Stimulated activated CD8-positive, alpha-beta memory T cell treated with anti-CD3 and anti-CD28 coated beads, Interleukin-15, amount 100 ng/mL, for 24 hours (primary cell): ENCODE measurements at places on chromosomes 6 and 20.

DNA sequence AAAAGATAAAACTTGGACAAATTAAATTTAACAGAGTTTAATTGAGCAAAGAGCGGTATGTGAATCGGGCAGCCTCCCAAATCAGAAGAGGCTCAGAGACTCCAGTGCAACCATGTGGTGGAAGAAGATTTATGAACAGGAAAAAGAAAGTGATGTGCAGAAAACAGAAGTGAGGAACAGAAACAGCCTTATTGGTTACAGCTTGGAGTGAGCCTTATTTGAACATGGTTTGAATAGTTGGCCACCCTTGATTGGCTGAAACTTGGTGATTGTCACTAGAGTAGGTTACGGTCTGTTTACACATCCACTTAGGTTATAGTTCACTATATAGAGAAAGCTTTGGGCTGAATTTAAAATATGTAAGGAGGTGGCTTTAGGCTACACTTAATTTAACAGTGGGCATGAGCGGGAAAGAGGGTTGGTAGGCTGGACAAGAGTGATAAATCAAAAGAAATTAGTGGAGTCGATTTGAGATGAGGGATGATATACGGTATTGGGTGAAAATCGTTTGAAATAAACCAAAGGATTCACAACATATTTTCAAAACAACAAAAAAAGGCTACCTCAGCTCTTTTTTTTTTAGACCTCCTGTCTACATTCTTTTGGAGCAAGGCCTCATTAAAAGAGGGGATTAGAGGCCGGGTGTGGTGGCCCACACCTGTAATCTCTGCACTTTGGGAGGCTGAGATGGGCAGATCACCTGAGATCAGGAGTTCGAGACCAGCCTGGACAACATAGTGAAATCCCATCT lies 84.3 kb upstream of the PREP start:
- no peak for DNase-seq

- no peak for DNase-seq
Measured at GRCh38 chr6:157133856-157134255, 189.5 kb downstream of the TMEM242 start.

GRCh38 chr6:117396228-117396627 lies 29.5 kb downstream of the ROS1 start:
- no peak for DNase-seq

DNA sequence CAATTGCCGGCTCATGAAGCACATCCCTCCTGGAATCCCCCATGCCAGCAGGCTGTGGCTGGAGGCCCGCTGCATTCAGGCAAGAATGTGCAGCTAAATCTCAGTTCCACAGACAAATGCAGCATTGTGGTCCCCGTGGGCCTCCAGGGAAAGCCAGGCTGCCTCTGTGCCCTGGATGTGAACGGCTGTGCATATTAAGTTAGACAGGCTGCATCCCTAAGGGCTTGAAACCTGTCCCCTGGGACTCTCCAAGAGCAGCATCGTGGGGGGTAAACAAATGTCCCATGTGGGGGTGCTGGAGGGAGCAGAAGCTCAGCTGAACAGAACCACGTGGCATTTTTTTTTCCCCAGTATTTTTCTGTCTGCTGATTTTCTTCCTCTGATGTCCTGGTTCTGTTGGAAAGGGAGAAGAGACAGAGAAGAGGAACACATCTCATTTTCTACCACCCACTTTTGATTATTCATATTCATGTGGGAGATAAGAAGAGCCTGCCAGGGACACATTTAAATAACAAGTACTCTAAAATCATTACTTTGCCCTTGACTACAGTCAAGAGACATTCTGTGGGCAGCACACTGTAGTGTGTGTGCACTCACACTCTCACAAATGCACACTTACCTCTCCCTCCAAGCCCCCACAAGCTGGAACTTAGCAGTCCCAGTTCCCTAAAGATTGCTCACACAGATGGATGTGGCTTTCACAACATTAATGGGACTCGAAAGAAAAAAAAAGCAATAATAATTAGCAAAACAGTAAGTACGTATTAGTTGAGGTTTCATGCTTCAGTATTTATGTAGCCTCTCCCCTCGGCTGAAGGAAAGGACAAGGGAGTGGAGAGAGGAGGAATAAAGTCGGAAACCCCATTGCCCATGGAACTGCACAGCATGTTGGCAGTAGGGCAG lies 16.9 kb downstream of the GFOD1 start:
- DNase-seq, result no peak

DNA sequence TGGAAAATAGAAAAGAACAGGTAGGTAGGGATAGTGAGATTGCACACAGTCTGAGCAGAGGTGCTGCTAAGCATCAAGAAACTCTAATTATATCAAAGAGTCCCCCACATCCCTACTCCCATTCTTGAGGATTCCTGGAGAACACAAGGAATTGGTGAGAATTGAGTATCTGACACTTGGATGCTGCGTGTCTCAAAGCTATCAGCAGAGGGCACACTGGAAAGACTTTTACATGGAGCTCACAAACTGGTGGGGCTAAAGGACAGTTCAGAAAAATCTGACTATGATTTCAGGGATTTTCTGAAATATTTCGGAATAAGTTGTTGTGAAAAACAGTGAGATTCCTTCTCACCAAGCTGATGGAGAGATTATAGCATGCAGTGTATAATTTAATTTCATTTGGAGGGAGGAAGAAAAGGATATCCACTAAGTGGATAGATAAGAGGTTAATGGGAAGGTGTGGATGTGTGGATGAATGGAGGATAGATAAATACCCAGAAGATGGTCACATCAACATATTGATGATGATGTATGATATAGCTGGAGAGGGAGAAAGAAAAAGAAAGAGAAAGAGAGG lies 215.4 kb upstream of the DEFB112 start:
- no peak for DNase-seq

DNA sequence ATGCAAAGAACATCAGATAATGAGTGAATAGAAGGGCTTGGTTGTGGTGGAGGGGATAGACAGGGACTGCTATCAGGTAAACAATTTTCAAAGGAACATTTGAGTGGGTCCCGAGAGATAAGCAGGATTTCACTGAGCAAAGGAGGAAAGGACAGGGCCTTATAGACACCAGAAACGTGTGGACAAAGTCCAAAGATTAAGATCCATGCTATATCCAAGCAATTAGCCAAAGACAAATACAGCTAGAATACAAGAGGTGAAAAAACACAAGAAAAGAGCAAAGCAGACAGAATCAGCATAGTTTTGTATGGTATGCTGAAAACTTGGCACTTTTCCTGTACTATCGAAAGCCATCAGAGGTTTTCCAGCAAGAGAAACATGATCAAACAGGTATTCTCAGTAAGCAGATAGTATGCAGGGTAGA lies 59.8 kb downstream of the CDK19 start:
- no peak for DNase-seq

DNA sequence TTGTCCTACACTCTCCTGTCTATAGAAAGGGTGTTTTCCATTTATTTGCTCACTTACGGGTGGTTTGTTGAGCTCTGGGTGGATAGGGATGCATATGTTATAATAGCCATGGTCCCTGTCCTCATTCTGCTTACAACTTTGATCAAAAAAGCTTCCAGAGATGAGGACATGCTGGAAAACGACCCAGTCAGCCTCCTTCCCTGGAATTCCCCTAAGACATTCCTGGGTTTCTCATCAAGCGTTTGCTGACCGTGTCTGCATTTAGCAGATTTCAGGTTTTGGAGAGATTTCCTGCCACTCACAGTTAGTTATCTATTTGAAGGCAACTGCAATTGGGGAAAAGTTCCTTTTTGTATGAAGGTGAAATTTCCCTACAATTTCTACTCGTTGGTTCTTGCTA lies 152.8 kb upstream of the AFDN start:
- DNase-seq, result no peak

DNA sequence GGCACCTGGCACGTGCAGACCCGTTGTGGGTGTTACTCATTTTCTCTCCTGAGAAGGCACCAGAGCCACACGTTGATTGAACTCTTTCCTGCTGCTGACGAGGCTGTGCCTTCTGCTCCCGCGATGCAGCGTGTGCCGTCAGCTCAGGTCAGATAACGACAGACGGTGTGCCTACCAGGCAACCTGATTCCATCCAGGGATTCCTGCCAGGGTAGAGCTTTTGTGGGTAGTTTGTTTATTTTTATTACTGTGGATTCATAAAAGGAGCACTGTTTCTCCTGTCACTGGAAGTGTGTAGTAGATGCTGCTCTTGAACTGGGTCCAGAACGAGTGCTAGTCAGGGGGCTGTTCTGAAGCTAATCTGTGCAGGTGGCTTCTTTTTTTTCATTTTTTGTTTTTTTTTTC lies 20.7 kb downstream of the PRPF6 start:
- DNase-seq, result no peak

DNA sequence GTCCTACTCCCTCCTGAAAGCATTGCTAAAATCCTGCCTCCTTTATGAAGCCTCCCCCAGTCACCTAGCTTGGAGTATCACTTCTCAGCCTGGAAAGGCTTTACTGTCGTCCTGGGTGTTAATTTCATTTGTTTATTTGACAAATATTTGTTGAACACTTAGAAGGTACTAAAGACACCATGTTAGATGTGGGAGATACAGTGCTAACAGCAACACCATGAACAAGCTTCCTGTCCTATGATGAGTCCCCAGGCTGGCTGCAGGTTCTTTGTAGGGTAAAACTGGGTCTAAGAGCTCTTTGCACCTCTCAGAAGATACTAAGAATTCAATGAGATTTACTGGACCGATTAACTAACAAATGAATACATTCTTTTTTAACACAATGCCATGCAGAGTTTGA lies 109.2 kb upstream of the TMEM170B start:
- DNase-seq, result no peak

GRCh38 chr6:107894809-107895396 lies 63.1 kb downstream of the SEC63 start:
- DNase-seq, result no peak

DNA sequence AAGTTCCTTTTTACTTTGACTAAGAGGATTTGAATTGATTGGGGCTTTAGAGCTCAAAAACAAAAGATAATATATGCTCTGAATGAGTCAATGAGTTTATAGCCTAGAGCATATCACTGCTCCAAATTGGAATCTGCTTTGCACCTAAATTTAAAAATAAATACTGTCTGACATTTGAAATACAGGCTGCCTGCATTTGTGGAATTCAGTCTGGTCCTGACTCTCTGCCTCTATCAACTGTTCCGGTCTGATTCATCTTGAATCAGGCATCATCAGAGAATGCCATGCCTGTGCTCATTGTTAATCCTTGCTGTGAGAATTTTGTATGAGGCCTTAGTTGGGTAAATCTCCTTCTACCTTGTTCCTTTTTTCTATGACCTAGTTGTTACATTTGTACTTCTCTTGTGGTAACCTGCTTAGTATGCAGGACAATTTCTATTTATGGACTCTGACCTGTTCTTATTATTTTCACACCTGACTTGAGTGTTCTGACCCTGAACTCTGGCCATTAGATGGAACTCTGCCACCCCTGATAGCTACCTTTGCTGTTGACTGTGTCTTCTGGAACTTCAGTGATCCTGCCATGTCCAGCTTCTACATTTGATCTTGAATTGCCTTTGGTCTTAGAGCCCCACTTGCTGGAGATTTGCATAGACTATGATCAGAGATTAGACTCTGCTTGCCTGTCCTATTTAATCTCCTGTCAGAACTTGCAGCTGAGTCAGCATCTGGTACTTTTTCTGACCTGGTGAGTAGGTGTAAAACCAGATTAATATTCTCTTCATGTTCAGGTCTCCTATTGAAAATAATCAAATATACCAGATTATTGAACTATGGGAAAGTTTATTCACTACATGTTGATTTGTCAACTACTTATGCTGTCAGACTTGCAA lies 442.7 kb upstream of the HS3ST5 start:
- DNase-seq, result no peak

DNA sequence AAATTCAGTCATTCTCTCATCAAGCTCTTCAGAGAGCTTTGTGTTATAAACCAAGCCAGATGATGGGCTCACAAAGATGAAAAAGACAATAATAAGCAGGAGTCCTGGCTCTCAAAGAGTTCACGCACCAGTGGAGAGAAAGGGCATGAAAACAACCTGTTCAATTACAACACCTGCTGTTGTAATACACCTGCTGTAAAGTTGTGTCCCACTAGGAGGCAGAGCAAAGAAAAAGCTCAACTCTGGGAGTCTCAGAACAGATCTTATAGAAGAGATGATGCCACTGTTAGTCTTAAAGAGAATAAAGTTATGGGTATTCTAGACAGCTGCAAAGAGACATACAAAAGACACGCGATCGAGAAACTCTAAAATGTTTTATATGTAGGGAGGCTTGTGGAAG lies 100.6 kb downstream of the DCDC2 start:
- no peak for DNase-seq

DNA sequence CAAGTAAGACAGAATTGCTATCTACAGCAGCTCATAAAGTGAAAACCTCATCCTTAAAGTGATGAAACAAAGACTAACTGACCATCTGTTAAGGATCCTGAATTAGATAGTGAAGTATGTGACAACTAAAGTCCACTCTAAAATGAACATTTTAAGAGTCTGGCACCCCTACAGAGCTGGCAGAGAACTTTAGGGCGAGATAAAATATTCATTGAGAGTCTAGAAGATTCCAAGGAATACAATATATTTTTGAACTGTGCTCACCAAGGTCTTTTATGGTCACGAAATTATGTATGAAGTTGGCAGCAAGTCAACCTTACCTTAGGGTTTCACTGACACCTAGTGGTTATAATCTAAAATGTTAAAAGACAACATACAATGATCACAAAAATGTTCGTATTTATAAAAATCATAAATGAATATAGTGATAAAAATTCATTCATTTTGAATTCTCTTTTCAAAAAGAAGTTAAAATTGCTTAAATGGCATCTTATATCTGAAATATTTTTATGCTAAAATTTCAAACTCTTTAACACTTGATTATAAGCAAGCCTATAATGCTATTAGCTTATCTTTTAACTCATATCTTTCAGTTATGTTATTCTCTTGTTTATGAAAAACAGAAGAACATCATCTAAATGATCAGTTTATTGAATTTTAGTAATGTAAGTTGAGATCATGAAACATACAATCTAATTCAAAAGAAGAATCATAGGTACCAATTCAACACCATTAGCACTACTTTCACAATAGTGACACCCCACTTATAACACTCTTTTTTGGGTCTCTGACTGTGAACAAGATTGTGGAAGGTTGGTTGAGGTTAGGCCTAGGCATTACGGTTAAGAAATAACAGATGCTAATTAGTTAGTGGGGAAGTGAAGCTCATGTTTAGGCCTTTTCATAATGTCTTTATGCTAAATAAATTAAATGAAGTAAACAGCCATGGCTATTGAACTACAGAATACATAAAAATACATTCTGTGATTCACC lies 27.5 kb downstream of the RSPH3 start:
- no peak for DNase-seq
